ENCODE measurements at places on chromosomes 7 and 10.

DNA sequence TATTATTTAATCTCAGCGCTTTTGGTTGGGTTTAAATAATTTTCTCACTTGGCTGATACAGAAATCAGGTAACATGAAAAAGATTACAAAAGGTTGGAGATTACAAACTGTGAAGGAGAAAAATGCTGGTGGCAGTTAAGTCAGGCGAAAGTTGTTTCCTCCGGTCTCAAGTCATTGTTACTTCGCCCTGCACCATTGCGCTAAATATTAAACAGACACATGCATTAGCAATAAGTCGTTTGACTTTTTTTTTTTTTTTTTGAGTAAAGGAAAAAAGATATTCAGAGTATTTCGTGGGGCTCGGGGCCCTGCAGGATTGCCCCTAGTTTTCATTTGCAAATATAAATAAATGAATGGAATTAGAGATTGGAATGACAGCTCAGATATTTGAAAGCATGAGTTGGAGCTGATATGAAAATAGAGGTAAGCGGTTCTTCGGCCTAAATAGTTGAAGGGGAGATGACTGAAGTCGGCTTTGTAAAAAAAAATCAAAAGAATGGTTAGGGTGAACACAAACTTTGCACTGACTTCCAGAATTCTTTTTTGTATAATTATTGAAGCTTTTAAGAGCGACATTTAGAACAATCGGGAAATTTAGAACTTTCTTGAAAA lies 914 bp downstream of the SDHAF3 start:
- no peak for DNase-seq

- DNase-seq: no peak
These were observed 334.4 kb downstream of the ADARB2 start for GRCh38 chr10:1402816-1403507.

GRCh38 chr10:3398825-3399646 lies 226.5 kb upstream of the PITRM1 start:
- no peak for DNase-seq

DNA sequence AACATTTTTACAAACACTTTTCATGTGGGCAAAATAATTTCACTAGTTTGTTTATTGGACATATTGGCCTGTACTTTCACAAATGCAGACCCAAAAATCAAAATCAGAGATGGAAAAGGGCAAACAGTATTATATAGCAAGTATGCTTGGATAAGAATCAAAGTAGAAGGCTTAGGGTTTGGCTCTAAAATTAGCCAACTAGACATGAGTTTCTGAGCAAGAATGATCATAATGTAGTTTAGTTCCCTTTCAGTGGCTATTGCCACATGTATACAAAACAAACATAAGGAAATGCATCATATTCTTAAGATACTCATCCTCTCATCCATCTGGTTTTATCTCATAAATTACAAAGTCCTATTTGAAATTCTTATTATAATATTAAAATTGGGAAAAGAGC lies 132.5 kb downstream of the IMMP2L start:
- DNase-seq: no peak

DNA sequence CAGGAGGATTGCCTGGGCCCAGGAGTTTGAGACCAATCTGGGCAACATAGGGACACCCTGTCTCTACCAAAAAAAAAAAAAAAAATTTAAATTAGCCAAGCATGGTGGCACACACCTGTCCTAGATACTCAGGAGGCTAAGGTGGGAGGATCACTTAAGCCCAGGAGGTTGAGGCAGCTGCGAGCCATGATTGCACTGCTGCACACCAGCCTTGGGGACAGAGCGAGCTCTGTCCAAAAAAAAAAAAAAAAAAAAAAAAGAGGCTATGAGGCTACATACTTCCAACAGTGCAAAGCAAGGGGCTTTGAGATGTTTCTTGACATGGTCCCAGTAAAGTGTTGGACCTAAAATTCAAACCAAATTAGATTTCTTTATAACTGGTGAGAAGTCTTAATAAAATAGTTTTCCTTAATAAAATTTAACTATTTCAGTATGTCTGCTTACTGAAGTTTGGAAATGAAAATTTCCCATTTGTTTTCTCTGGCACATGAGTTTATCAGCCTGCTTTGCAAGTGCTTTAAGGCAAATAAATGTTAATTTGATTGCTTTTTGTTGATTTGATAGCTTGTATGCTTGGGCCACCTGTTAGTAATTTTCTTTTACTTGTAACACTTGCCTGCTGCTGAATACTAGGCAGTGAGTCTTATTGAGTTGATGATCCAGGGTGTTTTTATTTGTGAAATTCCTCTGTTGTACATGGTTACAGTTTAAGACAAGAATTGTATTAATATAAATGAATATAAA lies 16.1 kb downstream of the CALU start:
- DNase-seq: no peak

- DNase-seq: no peak
These were observed 167.2 kb upstream of the PPP2R2D start for GRCh38 chr10:131733596-131733995.

DNA sequence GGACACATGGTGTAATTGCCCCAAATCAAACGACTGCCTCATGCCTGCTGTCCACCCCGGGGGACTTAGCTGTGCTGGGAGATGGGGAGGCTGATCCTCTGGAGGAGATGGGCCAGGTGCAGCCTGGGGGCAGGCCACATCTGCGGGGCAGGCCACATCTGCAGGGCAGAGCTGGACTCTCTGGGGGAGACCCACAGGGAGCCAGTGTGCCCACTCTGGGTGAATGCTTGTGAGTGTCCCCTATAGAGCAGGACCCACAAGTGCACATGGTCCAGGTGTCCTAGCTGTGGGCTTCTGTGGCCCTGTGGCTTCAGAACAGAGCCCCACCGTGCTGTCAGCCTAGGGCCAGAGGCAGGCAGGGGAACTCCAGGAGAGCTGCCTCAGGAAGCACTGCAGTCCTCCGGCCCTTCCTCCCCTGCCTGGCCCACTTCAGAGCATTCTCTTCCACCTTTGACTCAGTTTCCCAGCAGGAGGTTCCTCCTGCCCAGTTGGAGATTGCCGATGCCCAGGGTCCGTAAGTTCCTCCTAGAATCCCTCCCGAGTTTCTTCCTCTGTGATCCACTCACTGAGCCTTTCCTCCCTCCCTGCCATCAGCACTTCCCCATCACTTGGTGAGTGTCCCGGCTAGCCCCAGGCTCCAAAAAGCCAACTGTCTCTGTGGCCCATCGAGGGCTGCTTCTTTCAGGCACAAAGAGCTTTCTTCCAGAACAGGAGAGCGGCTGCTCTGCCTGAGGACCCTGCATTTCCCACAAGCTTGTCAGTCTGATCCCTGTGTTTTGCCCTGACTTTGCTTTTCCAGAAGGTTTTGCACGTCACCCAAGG lies 50.3 kb downstream of the ADCYAP1R1 start:
- DNase-seq: no peak

- no peak for DNase-seq
These were observed 710.1 kb downstream of the SORCS3 start for GRCh38 chr10:105351187-105351586.

- DNase-seq: peak; percentile 59
These were observed 136.6 kb downstream of the PTPN20 start for GRCh38 chr10:47047577-47048525.

DNA sequence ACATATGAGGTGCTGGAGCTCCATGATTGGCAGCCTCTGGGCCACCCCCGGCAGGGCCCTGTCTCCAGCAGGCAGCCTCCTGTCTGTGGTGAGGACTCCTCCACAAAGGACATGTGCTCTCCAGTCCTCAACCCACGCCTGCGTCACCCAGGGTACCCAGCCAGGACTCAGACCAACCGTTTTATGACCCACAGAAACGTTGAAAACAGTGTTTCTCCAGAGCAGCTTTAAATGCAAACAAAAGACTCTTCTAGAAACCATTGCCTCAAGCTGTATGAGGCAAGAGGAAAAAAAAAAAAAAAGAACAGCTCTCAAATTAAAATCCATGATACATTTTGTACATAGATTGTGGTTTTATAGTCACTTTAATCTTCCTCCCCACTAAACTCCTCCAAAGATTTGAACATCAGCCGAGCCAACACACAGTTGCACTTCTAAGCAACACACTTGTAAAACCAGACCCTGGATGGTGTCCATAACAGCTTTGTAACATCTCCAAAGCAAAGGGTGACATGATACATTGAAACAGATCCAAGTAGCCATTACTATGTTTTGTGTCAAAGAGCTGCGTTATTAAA lies 175.0 kb upstream of the LYZL2 start:
- no peak for DNase-seq

DNA sequence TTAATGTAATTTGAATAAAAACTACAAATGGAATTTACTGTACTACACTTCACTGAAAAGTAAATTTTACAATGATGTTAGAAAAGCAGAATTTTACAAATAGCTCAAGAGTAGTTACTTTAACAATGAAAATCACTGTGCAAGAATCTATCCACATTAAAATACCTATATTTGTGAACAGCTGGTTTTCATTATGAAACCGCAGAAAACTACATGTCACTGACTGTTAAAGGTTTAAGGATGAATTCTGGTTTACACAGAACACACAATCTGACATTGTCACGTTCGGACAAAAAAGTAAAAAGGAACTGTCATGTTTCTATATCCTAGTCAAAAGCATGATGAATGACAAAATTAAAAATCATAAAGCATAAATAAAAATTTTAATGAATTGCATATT lies 415.3 kb upstream of the PRKCQ start:
- DNase-seq: no peak

- no peak for DNase-seq
These were observed 10.0 kb upstream of the INPP5F start for GRCh38 chr10:119715628-119716505.

- no peak for DNase-seq
These were observed 43.4 kb downstream of the FAM20C start for GRCh38 chr7:235576-236395.

GRCh38 chr7:29866490-29866930 lies 60.2 kb downstream of the WIPF3 start:
- no peak for DNase-seq

- DNase-seq: no peak
These were observed 9.3 kb downstream of the ZNF212 start for GRCh38 chr7:149248777-149249176.

DNA sequence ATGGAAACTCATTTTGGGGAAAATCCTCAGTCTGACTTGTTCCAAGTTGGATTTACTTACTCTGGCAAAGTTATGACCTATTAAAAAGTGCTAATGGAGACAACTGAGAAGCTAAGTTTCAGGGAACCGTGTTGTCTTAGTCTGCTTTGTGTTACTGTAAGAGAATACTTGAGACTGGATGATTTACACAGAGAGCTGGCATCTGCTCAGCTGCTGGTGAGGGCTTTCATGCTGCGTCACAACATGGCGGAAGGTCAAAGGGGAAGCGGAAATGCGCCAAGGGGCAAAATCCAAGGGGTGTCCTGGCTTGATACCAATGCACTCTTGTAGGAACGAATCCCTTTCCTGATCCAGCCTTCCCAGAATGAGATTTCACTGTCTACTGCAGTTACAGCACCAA lies 46.4 kb downstream of the MTURN start:
- DNase-seq: no peak

DNA sequence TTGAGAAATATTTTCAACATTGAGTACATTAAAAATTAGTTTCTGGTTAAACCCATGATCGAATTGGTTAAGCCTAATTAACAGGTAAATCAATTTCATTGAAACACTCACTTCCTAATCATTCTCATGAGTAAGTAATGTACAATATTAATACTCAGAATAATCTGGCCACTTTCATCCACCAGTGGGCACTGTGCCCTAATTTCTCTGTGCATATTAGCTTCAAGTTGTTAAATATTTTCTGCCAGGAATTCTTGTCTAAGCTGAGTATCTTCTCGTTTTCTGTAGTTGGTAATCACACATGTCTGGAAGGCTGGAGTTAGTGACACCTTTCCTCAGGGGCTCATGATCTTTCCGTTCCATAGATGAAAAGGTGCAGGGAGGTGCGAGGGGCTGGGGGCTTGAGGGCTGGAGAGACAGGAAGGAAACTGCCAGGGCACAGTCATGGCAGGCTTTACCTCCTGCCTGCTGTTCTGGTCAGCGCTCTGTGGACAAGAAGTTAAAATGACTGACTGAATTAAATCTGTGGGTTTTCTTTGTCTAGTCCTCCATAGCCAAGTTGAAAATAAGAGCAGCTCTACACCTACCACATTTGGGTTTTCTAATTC lies 71.9 kb downstream of the WIPF3 start:
- peak; percentile 20 for DNase-seq

GRCh38 chr7:121073463-121074099 lies 85.1 kb downstream of the CPED1 start:
- DNase-seq: no peak

DNA sequence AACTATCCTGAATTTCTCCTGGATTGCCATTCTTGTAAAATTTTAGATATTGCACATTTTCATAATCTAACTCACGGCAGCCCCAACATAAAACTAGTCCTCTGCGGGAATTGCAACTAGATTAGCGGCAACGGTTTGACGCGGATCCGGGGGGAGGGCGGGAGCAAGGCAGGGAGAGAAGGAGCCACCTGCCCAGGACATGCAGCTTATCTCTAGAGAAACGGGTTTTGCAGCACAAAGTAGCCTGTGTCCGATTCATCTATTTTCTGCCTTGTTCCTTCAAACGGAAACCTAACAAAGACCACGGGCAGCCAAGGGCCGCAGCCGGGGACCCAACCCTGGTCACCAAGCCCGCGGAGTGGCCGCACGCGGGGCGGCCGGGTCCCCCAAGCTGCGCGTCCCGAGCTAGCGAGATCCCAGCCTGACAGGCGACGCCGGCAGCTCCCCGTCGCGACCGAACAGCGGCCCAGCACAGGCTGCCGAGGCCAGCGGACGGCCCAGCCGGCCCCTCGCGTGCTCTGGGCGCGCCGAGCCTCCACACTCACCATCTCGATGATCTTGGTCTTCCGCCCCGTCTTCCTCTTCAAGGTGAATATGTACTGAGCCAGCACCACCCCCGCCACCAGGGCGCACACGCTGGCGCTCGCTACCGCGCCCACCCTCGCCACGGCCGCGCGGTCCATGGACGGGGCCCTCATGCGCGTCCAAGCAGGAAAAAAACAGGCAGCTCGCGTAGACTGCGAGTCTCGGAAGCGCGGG lies at the start of gene NT5C3A:
NT5C3A (minus strand) TSS at position 754 of the 759 bp plus-strand sequence; CDS start at position 683, 71 bp downstream.
- no peak for DNase-seq

DNA sequence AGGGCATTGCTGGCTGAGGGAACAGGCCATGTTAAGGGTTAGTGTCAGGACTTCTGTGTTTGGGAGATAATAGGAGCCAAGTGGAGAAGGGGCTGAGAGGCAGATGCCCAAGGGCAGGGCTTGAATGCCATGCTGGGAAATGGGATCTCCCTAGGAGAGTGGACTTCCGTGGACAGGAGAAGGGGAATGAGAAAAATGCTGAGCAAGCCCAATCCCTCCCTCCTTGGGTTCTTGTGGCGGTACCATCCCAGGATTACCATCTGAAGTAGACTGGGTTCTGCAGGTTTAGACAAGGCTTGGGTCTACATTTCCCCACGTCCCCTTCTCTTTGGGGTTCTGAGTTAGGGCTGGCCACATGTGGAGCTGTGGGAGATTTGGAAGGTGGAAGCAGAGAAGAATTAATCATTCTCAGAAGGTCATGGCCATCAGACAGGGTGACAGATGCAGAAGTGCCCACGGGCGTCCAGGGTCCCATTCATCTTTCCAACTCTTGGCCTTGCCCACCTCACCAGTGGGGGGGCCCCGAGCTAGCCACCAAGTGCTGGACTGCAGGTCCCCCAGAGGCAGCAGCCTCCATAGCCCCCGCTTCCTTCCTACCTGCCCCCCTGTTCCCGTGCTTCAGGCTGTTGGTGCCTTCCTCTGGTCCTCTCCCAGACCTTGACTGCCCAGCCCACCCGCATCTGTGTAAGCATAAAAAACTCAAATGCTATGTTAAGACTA lies 354.8 kb downstream of the RPS24 start:
- no peak for DNase-seq

All from AG04450 (cell line).